T-helper 1 cell (primary cell): ENCODE measurements at places on chromosomes 12 and 14.

DNA sequence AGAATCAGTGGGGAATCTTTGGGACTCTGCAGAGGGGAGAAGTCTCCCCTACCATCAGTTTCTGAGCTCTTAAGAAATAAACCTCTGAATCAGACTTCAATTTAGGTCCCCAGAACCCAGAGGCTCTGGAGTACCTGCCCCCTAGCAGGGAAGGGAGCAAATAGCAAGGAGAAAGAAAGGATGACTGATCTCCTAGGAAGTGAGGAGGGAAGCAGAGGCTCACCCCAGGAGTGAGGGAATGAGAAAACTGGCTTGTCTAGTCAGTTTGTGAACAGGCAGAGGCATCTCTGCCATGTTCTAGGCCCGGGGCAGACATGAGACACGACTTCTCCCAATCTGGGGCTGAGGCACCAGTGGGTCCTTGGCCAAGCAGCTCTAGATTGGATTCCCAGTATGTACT lies 24.3 kb upstream of the SMUG1 start:
- no peak for DNase-seq

DNA sequence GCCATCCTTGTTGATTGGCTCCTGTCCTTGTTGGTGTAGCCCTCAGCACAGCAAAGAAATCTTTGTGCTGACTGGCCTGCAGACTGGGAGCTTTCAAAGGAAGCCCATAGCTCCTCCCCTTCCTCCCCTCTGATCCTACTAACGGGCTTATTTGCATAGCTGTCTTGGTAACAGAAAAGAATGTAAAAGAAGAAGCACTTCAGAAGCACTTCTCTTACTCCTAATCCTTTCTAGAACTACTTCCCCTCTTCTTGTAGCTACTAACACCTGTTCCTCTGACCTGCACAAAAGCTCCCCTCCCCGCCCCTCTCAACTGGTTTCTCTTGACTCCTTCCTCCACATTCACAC lies 14.3 kb upstream of the RIC8B start:
- DNase-seq, result peak; percentile 32

DNA sequence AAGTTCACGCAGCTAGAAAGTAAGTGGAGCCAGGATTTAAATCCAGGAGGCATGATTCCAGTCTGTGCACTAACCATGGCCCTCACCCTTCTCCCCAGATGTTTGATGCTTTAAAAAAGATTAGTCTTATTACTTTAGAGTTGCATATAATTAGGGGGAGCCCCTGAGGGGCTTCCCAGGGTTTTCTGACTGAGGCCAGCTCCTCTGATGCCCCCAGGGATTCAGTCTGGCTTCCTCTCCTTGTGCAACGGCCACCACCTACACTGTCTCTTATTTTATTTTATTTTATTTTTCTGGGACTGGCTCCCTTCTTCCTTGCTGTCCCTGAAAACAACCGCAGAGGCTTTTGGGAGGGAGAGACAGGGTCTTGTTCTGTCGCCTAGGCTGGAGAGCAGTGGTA lies 22.6 kb downstream of the CLSTN3 start:
- DNase-seq, result no peak

DNA sequence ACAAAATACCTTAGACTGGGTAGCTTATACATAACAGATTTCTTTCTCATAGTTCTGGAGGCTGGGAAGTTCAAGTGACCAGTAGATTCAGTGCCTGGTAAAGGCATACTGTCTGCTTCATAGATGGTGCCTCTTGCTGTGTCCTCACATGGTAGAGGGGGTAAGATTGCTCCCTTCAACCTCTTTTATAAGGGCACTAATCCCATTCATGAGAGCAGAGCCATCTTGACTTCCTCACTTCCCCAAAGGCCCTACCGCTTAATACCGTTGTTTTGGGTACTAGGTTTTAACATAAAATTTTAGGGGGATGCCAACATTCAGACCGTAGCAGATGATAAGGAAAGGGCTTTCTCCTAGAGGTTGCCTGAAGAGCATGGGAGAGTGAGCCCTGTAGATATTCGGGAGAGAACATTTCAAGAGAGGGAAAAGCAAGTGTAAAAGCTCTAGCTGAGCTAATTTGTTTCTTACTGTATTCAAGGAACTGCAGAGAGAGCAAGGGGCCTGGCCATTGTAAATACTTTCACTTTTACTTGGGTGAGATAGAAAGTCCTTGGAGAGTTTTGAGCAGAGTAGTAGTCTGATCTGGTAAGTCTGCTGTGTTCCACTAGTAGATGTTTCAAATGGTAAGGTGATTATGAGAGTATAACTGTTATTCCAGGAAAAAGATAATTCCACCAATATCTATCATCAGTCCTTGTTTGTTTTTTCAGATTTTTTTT lies 27.3 kb downstream of the FRS2 start:
- peak; percentile 9 for DNase-seq

DNA sequence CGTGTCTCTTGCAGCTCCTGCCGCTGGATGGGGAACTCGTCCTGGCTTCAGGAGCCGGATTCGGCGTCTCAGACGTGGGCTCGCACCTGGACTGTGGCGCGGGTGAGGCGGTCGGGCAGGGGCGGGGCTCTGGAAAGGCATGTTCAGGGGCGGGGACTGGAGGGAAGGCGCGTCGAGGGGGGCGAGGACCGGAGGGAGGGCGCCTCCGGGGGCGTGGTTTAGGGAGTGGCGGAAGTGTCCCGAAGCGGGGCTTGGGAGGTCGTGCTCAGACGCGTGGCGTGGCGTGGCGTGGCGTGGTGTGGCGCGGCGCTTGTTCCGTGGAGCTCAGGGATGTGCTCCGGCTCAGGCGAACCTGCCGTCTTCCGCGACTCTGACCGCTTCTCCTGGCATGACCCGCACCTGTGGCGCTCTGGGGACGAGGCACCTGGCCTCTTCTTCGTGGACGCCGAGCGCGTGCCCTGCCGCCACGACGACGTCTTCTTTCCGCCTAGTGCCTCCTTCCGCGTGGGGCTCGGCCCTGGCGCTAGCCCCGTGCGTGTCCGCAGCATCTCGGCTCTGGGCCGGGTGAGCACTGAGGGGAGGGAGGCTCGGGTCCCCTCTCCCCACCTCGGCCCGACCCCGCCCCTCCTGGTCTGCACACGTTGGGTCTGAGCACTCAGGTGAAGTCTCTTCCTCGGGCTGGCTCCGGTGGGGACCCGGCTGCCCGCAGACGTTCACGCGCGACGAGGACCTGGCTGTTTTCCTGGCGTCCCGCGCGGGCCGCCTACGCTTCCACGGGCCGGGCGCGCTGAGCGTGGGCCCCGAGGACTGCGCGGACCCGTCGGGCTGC lies 6.2 kb downstream of the AMN start:
- DNase-seq, result peak; percentile 64

DNA sequence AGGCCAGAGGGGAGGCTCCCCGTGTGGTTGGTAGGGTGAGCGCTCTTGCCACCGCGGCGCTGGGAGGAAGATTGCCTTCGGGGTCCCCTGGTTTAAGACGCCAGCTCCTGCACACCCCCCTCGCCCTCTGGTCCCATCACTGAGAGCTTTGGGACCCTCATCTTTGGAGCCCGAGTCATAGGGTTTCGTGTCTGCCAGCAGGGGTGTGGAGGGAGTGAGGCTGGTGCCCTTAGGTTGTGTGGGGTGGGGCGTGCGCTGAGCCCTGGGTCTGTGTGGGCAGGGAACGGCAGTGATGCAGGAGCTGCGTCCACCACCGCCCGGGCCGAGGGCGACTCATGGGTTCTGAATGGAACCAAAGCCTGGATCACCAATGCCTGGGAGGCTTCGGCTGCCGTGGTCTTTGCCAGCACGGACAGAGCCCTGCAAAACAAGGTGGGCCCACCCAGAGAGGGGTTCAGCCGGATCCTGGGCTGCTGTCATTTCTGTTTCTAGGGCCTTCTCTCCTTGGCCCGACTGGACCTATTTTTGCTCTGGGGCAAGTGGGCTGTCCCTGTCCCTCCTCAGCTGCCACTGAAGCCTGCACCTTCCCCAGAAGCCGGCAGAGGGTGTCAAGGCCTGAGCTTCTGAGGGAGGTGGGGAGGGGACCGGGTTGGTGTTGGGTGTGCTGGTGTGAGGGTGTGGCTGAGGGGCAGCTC lies 12.1 kb downstream of the ACADS start:
- DNase-seq, result no peak

GRCh38 chr12:30926243-30927221 lies at the start of gene TSPAN11:
Gene TSPAN11 (plus strand): TSS chr12:30926748. CDS start chr12:30953992, 27,244 bp downstream.
- no peak for DNase-seq

DNA sequence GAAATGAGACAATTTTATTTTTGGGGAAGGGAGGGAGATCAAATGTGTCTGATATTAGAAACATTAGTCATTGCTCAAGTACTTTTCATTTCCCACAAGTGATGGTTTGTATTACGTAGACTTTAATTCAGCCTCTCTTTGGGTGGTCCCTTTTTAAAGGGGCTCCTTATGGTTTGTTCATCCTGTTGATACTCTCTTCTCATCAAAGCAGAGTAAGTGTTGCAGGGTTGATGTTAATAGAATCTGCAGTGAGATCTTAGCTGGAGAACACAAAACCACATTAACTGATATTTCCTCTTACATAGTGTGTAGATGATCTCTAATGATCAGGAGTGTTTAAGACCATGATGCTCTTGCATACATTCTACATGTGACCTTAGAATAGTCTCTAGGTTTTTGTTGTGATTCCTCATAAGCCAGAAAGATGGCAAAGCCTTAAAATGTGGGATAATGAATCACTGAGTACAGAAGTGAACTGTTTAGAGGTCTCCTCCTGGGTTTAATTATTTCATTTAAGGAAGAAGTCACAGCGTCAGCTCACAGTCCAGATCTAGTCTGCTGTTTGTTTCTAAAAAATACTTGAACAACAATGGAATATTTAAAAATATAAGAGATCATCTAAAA lies 87.4 kb upstream of the PTPRR start:
- no peak for DNase-seq

GRCh38 chr12:113638460-113638775 lies 166.7 kb upstream of the LHX5 start:
- no peak for DNase-seq

GRCh38 chr12:104953323-104953722 lies 4.8 kb downstream of the SLC41A2 start:
- DNase-seq, result no peak

- no peak for DNase-seq
Measured at GRCh38 chr14:54166049-54166950, 209.7 kb upstream of the BMP4 start.

- DNase-seq, result no peak
Measured at GRCh38 chr14:49858383-49858782, 5.8 kb upstream of the NEMF start.

GRCh38 chr12:98845957-98846356 lies 200.9 kb downstream of the APAF1 start:
- DNase-seq, result no peak

DNA sequence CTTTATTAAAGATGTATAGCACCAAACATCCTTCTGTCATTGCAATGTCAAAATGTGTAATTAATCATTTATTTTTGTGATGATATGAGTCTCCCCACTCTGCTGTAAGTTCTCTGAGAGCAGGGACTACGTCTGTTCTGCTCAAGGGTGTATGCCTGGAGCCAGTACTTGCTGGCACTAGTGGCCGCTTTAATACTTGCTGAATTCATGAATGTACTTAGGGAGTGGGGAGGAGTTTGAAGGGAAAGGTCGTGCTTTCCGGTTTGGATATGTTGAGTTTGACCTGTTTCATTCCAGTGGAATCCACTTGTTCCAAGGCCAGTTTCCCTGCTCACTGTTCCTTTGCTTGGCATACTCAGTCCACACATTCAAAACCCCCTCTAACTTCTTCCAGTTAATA lies 1.9 kb upstream of the DCAF5 start:
- no peak for DNase-seq
